ENCODE measurements at places on chromosomes 16 and 17.

DNA sequence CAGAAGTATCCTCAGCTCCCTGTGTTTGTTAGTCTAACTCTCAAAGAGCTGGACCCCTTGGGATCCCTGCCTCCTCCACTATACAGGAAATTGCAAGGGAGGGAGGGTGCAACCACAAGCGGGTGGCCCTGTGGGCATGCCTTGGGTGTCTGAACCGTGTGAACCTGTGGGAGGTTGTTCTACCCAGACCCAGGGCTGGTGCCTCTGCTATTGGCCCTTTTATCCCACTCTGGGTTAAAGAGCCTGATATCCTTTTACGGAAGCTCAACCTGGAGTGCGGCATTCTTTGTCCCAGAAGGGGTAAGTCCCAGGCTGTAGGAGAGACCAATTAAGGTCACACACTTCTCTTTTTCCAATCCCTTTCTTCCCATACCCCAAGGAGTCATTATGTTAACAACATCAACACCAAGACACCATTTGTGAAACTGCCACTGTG lies 53.4 kb downstream of the ARSG start:
- no peak for DNase-seq

GRCh38 chr17:11953924-11954323 lies 43.4 kb downstream of the ZNF18 start:
- no peak for DNase-seq

GRCh38 chr17:70610161-70610560 lies 440.8 kb downstream of the KCNJ2 start:
- DNase-seq: no peak

GRCh38 chr16:56606476-56607108 lies 1.8 kb upstream of the MT2A start:
- DNase-seq: no peak

GRCh38 chr16:55325080-55325447 lies 1.1 kb downstream of the IRX6 start:
- DNase-seq: no peak

Measured in dorsolateral prefrontal cortex (tissue), 122 donors.